Stimulated activated CD4-positive, alpha-beta T cell treated with anti-CD3 and anti-CD28 coated beads, Interleukin-15, amount 100 ng/mL, for 1 hour (primary cell): ENCODE measurements at places on chromosomes 6 and 20.

- DNase-seq, result no peak
Observed at GRCh38 chr20:32052090-32052777, at the start of gene HCK. TSS of gene HCK (plus strand) at chr20:32052242.

GRCh38 chr6:134249759-134250602 is 67.9 kb downstream of the SGK1 start:
- DNase-seq, result no peak

DNA sequence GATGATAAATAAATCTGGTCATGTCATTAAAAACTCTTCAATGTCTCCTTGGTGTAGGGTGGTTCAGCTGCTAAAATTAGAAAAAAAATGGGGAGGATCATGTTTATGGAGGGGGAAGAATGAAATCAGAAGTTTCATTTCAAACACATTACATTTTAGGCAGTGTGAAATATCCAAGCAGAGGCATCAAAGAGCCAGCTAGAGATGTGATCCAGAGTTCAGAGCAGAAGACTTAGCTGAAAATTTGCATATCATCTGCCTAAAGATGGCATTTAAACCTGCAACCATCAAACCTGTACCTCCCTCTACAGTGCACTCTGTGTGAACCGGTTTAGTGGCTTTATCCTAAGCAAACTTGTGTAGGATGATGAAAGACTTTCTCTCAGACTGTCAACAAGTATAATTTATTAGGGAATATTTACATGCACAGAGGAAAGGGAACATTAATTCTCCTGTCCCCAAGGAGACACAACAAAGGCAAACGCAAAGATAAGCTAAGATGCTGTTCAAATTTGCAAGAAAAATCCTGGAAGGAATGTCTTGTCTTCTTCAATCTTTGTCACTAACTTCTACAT is 84.8 kb upstream of the PLEKHG1 start:
- DNase-seq, result no peak

DNA sequence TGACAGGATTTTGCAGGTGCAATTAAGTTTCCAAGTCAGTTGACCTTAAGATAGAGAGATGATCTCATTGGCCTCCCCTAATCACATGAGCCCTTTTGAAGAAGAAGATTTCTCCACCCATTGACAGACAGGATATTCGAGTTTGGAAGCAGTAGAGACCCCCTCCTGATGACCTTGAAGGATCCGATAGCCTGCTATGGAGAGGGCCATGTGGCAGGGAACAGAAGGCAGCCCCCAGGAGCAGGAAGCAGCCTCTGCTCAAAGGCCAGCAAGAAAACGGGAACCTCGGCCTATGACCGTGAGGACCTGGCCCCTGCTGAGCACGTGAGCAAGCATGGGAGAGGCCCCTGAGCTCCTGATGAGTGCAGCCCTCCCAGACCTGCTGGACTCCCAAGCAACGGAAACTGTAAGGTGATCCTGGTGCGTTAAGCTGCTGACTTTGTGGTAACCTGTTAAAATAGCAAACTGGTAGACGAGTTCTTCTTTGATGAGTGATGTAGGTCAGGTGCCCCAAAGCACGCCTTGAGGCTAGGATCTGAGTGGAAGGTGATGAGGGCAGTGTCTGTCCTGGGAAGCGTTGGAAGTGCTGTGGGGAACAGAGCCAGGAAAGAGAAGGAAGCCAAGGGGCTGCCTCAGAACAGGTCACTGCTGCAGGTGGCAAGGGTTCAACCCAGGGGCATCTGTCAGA is 18.5 kb upstream of the TUBB2A start:
- no peak for DNase-seq

DNA sequence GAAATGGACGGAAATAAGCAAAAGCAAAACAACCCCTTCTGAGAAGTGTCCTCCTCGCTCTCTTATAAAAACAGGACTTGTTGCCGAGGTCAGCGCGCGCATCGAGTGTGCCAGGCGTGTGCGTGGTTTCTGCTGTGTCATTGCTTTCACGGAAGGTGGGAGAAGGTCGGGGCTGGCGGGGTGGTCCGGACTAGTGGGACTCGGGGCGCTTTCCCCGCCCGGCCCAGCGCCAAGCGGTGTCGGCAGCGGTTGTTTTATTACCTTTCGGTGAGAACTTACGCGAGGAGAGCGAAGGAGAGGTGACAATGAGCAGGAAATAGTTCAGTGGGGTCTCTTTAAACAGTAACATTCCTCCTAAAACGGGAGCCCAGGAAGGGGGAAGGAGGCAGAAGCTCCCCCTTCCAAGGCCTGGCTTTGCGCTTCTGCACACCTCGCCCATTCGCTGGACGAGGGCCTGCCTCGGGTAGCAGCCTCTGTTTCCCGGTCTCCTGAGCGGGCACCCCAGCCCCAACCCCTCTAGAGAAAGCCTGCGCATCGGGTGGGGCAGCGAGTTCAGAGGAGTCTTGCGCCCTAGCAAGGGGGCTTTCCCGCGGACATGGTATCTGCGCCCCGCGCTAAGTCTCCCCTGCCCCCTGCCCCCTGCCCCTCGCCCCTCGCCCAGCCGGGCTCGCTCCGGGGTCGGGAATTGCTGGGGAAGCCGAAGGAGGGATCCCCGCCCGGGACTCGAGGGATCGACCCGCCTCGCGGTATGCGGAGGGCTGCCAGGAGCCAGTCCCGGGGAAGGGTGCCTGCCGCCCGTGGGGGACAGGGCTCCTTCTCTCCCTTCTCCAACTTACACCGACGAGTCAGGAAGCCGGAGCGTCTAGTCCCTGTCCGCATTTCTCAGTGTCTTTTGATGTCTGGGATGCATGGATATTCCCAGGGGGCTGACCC is 1.2 kb upstream of the TBXT start:
- DNase-seq, result no peak
